Frontal cortex (tissue), 4 donors: ENCODE measurements at places on chromosomes 13 and 19. TPM values are rescaled to one million over a fixed set of nuclear protein-coding genes. Genes with fewer than 3 reads are reported as not detected.

The KL gene
- total RNA-seq: 2.0 TPM

The LRRC4B gene
- 78.3 TPM for total RNA-seq

The NKG7 gene
- total RNA-seq: not detected

The ZNF497 gene
- total RNA-seq: 6.1 TPM

The SUGT1 gene
- total RNA-seq: 62.4 TPM
